CD4-positive, alpha-beta memory T cell (primary cell): ENCODE measurements at places on chromosomes 12 and 14.

DNA sequence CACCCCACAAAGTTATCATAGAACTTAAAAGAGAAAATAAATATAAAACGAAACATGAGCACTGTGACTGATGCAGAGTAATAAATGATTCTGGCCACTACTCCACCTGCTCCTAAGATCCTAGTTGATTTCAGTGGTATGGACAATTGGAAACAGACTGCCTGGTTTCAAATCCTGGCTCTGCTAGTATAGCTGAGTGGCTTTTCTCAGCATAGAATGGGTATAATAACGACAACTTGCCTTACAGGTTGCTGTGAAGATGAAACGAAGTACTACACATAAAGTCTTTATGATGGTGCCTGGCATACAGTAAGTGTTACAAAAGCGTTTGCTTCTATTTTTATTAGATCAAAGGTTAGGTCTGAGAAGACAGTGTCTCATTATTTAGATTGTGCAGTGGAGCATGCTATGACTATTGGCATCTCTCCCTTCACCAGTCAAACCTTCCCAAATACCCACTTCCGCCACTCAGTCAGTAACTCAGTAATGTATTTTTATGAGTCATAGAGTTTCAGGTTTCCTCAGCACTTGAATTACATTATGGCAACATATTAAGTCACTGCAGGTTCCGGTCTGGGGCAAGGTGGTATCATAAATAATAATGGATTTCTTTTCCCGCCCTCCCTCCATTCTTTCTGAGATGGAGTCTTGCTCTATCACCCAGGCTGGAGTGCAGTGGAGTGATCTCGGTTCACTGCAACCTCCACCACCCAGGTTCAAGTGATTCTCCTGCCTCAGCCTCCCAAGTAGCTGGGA is 29.7 kb upstream of the NR2C1 start:
- DNase-seq = peak; percentile 2

- DNase-seq = no peak
Observed at GRCh38 chr12:90858252-90858651, 96.7 kb downstream of the CCER1 start.

DNA sequence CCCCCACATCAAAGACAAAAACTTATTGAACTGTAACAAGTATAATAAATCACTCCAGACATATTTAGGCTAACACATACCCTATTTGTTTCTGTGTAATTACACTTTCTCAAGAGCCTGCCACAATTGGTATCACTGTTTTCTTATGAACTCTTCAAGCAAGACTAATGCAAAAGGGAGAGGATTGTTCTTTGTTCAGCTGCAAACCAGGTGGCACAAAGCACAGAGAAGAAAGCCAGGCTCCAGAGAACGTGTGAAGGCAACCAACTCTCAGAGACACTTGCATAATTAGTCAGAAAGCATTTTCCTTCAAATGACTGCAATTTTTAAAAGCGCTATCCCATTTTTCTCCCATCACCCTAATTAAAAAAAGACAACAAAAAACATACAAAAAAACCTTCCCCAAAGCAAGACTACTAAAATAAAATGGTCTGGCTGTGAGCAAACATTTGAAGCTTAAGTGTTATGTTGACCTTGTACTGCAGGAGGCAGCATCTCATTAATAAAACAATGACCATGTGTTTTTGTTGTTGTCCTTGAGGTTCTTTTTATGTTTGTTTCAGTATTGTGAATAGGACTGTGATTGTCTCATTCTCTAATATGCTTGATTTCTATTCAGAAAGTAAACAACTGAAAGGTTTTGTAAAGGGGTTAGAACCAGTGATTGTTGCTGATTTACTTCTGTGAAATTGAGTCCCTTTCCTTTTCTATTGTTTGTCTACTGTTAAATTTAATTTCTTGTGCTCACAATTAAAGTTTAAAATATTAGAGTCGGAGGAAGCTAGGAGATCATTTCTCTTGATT is 452.7 kb upstream of the PDE3A start:
- no peak for DNase-seq

- no peak for DNase-seq
Observed at GRCh38 chr12:27627123-27627852, 69.0 kb upstream of the REP15 start.

DNA sequence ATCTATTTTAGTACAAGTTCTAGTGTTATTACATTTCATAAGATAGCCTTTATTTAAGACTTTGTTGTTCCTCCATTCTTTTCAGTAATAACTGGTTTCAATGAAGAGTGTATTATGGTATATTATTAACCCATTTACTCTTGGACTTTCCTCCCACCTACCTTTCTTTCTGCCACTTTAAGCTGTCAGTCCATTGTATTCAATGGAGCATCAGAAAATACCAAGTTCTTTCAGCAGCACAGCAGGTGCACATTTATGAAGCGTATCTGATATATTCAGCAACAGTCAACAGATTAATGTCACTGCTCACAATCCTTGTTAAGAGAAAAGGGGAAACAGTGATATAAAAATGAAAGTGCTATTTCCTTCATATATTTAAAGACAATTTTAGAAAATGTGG is 660.9 kb downstream of the C12orf50 start:
- no peak for DNase-seq

GRCh38 chr12:1474041-1474573 is 120.3 kb downstream of the FBXL14 start:
- DNase-seq = no peak

- DNase-seq = no peak
Observed at GRCh38 chr12:53431187-53431586, 7.5 kb downstream of the AMHR2 start.

GRCh38 chr14:98984027-98984718 is 287.8 kb downstream of the BCL11B start:
- no peak for DNase-seq

DNA sequence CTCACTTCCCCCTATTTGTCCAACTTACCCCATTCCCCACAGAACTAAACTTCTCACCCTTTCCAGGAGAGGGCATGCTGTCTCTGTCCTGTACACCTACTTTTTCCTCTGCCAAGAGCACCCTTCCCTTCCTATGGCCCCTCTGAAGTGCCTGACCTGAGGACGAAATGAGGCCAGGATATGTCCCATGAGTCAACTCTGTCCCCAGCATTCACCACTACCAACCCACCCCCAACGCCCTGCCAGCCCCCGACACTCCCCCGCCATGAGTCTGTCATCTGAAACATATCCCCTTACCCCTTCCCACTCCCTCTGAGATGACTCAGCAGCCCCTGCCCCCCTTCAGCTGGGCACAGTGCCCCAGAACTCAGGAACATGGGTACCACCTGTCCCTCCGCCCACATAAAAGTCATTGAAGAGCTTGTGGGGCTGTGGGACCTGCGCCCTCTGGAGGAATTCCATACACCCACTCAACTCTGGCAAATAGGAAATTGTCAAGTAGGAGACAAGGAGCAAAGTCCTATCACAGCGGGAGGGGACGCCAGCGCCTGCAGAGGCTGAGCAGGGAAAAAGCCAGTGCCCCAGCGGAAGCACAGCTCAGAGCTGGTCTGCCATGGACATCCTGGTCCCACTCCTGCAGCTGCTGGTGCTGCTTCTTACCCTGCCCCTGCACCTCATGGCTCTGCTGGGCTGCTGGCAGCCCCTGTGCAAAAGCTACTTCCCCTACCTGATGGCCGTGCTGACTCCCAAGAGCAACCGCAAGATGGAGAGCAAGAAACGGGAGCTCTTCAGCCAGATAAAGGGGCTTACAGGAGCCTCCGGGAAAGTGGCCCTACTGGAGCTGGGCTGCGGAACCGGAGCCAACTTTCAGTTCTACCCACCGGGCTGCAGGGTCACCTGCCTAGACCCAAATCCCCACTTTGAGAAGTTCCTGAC is 26.3 kb downstream of the ITGA7 start:
- no peak for DNase-seq

DNA sequence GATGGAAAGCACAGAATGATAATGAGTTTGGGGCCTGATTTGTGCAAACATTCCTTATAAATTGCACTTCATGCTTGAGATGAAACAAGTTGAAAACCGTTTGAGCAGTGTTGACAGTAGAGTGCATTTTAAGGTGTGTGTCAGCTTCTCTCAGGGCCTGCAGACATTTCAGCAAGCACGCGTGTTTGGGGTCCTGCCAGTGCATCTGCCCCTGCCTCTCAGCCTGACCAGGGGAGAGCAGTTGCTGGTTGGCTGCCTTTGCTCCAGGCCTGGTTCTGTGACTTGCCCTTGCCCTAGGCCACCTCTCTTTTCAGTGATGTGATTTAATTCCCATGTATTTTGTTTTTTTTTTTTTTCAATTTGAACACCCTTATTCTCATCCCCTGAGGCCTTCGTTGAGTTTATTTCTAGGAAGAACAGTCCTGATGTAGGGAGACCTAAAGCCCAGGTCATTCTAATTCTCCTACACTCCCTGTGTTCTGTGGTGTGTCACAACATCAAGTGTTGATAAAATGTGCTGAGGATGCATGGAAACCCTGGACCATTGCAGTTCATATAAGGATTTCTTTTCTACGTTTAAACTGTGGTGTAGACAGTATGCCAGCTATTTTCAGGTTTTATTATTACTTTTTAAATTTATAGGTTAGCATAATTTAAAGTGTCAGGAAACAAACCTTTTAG is 40.1 kb upstream of the AMN start:
- DNase-seq = no peak

DNA sequence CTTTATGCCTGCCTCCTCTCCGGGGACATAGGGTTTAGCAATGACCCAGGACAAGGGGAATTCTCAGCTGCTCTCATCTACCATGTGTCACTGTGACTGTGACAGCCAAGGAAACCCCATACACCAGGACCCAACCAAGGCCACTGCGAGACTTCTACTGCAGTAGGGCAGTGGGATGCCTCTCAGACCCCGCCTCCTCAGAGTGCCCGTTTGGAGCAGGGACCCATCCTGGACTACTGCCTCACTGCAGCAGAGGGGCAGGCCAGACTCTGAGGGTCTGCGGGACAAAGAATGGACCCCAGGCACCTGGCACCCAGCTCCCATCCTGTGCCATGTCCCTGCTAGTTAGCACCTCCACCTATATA is 71.3 kb upstream of the DDX11 start:
- no peak for DNase-seq

GRCh38 chr14:60242429-60242828 is 6.6 kb upstream of the PPM1A start:
- DNase-seq = no peak
